ENCODE measurements at places on chromosomes 12 and 14.

GRCh38 chr12:130353081-130353480, 15.4 kb downstream of the PIWIL1 start:
- DNase-seq = no peak

- DNase-seq = no peak
Observed at GRCh38 chr14:71328183-71328582, 420.9 kb downstream of the PCNX1 start.

DNA sequence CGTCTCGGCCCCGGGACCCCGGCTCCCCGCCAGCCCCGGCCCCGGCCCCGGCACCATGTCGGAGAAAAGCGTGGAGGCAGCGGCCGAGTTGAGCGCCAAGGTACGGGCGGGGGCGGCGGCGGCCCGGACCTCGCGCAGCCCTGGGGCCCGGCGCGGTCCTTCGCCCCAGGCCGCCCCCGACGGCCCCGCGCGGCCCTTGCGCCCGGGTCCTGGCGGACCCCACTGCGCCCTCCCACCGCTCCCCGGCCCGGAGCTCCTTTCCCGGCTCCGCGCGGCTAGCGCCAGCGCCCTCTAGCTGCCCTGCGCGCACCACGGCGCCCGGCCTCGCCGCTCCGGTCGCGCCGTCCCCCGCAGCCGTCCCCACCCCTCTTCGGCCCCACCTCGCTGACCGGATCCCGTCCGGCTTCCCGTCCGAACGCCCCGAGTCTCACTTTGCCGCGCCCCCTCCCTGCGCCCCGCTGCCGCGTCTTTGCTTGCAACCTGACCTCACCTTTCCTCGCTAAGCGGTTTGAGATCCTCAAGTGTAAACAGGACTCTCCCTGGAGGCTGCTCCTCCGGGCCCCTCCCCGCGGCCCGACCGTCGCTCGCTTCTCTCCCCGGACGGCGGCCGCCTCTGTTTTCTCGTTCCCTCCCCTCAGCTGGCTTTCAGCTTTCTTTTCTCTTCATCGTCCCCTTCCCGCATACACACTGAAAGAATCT, 637 bp downstream of the PTMS start:
- DNase-seq = no peak

- no peak for DNase-seq
Observed at GRCh38 chr12:106021516-106021915, 117.2 kb downstream of the NUAK1 start.

DNA sequence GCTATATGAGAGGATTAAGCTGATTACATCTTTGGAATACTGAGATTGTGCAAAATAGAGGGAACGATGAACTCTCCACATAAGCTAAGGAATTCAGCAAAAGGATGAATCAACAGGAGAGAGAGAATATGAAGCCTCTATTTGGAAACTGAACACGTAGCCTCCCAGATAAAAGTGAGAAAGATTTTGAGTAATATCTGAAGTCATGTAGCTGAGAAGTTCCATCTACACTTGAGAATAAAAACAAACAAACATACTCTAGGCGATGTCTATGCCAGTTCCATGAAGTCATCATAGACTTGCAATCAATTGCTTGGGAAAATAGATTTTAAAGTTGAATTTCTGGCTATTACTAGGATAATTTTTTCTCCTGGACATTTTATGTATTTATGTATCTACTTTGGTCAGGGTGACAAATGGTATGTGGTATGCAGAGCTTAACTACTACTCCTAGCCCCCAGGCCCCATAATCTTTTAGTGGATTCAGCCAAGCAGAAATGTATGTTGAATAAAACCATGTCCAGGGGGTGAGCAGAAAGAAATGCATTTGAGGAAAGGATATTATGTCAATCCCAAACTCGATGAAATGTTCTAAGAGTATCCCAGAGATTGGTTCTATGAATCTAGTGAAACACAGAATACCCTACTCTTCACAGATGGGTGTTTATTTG, 627.4 kb downstream of the DIO2 start:
- DNase-seq = no peak

GRCh38 chr12:54141431-54142113, 47.2 kb downstream of the SMUG1 start:
- no peak for DNase-seq

- DNase-seq = no peak
Observed at GRCh38 chr12:43283206-43283605, 268.8 kb downstream of the ADAMTS20 start.

DNA sequence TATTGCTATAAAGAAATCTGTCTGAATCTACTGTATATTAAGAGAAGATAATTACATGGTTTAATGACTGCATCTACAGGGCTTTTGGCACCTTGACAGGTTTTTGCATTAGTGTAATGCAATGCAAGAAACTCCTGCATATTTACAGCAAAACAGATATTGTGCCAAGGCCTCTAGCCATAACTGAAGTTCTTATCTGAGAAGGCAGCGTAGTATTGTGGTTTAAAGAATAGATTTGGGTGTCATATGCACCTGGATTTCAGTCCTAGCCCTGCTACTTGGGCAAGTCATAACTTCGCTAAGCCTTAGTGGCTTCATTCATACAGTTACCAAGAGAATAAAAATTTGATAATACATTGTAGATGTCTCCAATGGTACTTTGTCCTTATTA, 350.1 kb downstream of the CCDC91 start:
- DNase-seq = no peak

GRCh38 chr12:1859643-1860042, 39.3 kb downstream of the LRTM2 start:
- no peak for DNase-seq

GRCh38 chr12:23528316-23528715, 421.2 kb downstream of the SOX5 start:
- DNase-seq = no peak

GRCh38 chr14:57501039-57501557, 7.4 kb upstream of the CCDC198 start:
- no peak for DNase-seq

- no peak for DNase-seq
Observed at GRCh38 chr12:69099201-69099837, 140.1 kb upstream of the CPSF6 start.

DNA sequence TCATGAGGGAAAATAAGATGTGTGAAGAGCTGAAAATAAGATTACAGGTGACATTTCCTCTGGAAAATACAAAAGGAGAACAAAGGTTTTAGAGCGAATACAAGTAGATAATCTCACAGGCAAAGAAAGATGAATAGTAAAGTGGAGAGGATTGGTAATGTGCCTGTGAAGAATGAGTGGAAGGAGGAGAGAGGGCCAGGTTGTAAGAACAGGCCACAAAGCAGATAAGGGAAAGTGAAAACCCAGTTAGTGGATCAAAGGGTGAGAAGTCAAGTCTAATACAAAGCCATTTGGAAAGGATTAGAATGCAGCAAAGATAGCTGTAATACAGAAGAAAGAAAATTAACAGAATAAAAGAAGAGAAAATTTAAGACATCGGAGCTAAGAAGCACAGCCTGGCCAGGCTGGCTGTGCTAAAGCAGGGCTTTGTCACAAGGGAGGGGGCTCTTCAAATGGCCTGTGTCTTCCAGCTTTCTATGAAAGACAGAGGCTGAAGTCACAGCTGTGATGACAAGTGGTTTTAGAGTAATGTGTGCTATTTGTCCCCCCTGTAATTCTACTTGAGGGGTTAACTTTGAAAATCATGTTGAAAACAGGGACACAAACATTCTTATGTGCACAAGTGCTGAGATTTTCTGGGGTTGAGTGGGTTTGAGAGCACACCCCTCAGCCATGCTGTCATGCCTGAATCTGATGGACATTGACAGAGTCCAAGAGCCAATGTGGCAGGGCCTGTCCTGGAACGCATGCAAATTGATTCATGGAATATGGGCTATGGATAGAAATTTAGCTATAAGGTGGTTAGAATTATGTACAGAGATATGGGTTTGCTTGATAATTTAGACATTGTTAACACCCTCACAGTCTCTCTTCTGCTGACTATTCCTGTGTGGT, 344.5 kb upstream of the NAV3 start:
- no peak for DNase-seq

GRCh38 chr14:34671716-34672115, 41.8 kb upstream of the SNX6 start:
- no peak for DNase-seq

DNA sequence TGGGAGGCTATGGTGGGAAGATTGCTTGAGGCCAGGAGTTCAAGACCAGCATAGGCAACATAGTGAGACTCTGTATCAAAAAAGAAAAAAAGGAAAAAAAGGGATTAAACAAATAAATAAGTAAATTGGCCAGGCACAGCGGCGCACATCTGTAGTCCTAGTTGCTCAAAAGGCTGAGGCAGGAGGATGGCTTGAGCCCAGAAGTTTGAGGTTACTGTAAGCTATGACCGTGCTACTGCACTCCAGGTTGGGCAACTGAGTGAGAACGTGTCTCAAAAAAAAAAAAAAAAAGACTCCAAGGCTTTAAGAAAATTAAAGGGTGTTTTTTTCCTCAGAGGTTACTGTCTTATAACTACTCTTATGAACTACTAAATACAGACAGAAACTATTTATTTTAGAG, 11.7 kb downstream of the BEST3 start:
- no peak for DNase-seq

DNA sequence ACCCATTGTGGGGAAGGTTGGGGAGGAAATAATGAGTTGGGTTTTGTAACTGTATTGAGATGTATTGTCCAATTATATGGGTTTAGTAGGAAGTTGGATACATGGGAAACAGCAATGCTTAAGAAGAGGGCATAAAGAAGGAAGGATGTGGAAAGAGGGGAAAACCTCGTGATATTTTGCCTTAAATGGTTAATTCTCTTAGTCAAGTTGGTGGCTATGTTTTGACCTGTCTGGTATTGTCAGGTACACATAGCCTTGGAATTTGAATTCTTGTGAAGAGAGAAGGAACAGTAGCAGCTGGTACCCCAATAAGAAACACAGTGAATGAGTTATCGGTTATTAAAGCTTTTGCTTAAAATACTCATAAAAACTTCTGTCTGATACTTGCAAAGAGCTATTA, 32.6 kb upstream of the SLC2A13 start:
- no peak for DNase-seq

- no peak for DNase-seq
Observed at GRCh38 chr12:103858953-103859601, 18.0 kb upstream of the NT5DC3 start.

GRCh38 chr14:31388687-31389413, 31.5 kb downstream of the HEATR5A start:
- DNase-seq = no peak

GRCh38 chr14:34700622-34701130, 13.7 kb downstream of the CFL2 start:
- DNase-seq = no peak

GRCh38 chr12:77189458-77189857, 124.1 kb upstream of the E2F7 start:
- DNase-seq = no peak

- DNase-seq = no peak
Observed at GRCh38 chr12:103036581-103037214, 79.2 kb downstream of the ASCL1 start.

DNA sequence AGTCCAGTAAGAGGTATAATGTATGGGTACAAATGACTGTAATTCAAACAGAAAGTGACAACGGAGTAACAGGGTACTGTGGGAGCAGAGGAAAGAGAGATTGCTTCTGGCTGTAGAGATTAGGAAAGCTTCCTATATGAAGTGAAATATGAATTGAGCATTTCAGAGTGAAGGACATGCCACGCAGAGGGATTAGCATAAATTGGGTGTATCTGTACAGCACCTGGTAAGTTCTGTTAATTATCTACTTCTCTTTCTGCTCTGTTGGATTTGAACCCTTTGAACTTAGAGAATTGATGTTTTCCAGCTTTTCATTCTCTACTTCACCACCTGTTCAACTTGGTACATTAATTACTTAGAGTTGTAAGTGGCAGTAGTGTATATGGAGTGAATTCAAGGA, 8.8 kb downstream of the STK38L start:
- no peak for DNase-seq

DNA sequence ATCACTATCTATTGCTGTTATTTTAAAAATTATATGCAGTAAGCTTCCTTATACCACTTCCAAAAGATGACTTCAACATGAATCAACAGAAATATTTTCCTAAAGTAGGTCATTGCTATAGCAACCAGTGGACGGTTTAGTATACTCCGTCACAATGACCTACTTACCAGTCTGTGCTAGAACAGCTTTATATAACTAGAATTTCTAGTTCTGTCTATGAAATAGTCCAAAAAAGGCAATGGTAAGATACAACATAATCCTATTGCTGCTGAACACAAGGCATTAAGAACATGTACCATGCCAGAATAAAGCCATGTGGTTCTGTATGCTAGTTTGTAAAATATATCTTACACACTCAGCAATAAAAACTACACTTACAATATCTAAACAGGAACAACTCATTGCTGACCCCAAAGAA, 40.7 kb upstream of the MTERF2 start:
- no peak for DNase-seq

DNA sequence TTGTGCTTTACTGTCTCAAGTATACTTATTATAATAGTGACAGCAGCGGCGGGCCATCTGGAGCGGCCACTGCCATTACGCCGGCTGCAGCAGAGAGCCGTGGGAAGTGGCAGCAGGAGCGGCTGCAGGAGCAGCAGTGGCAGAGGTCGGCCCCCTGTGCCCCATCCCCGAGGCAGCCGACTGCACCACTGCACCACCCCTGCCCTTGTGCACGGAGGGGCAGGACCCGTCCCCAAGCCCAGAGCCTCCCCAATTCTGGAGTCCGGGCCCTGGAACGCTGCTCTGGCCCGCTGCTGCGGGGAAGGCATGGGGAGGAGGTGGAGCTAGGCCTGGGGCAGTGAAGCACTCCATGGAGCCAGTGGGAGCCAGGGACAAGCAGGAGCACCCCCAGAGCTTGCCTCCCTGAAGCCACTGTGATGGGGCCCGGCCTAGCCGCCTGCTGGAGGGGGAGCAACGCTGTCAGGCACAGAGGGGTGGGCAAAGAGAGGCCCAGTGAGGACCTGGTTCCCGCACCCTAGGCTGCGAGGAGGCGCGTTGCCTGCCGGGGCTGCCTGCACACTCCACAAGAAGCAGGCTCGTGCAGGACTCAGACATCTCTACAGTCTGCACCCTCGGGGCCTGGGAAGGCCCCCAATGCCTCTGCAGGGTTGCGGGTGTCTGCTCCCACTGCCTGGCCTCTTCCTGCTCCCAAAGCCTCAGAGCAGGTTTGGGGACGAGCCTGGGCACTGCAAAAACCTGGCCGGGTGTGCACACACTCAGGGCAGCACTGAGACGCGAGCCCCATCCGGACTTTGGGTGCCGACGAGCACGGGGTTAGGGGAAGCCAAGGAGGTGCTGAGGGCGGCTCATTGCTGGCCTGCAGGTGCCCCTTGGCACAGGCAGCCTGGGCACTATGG, 74.2 kb upstream of the RASSF8 start:
- DNase-seq = no peak

- no peak for DNase-seq
Observed at GRCh38 chr12:84976133-84976532, 59.9 kb downstream of the TSPAN19 start.

GRCh38 chr14:97848317-97848980, 1051.3 kb downstream of the VRK1 start:
- DNase-seq = no peak

- no peak for DNase-seq
Observed at GRCh38 chr14:57939084-57939483, 73.2 kb upstream of the SLC35F4 start.

All from activated CD8-positive, alpha-beta memory T cell treated with anti-CD3 and anti-CD28 coated beads for 1 hour (primary cell).